Activated CD4-positive, alpha-beta T cell treated with anti-CD3 and anti-CD28 coated beads, Interleukin-2, amount 10 ng/mL, durations not matched to agents 24 days and 14 days (primary cell): ENCODE measurements at places on chromosomes 11 and 22. TPM values are rescaled to one million over a fixed set of nuclear protein-coding genes. Genes with fewer than 3 reads are reported as not detected.

GRCh38 chr11:71936825-71937224, 8.0 kb downstream of the RNF121 start:
- no peak for DNase-seq

DNA sequence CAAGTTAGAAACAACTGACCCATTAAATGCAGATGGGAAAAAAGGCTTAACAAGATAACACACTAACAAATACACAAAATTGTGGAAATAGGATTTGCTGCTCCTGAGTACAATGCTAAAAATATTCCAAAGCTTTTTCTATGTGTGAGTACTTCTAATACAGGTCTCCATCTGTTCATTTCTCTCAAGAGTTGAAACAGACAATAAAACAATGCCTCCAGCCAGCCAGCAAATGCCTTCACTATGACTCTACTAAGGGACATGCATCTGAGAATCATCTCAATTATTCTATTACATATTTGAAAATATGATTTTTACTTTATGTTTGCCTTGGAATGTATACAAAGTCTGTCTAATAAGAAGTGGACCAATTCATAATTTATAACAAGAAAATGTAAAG, 119.0 kb downstream of the CADM1 start:
- no peak for DNase-seq

- no peak for DNase-seq
Observed at GRCh38 chr11:64150481-64151239, 15.3 kb downstream of the MACROD1 start.

DNA sequence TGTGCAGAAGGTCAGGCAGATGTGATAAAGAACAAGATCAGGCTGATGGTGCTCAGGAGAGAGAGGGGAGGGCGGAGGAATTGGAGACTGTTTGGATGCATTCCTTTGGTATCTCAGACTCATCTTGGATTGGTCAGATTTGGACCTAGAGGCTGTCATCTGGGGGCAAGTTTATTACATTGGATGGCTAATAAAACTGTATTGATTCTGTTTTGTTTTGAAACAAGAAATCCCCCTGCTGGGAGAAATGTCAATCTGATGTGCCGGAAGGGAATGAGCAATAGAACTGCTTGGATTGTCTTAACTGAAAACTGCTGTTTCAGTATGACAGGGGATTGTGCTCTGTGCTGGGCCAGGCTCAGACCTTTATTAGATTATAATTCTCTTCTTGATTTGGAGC, 25.5 kb upstream of the CCDC90B start:
- no peak for DNase-seq

The ART1 gene
- total RNA-seq, result not detected in 2 replicates
